ENCODE measurements at places on chromosomes 13 and 19.

GRCh38 chr19:40621283-40621682, 20.1 kb downstream of the LTBP4 start:
- no peak for DNase-seq

DNA sequence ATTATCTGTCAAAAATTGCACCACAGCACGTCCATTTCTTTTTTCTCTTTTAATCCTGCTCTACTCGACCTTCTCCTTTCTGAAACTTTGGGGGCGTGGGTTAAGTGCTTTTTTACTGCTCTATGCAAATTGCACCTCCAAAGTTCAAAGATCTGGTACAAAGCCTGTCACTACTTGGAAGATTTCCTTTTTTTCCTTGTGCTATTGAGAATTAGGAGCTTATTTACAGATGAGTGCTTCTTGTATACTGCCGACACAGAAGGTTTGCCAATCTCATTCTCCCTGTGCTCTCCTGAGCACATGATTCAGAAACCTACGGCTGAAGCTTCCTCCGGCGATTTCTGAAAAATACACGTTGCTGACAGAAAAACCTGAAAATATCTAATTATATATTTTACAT, 94.8 kb downstream of the TEX29 start:
- no peak for DNase-seq

- no peak for DNase-seq
Observed at GRCh38 chr13:46481166-46481565, 71.8 kb upstream of the LRCH1 start.

GRCh38 chr13:26957182-26957581, 196.6 kb upstream of the GPR12 start:
- DNase-seq, result no peak

GRCh38 chr19:6765738-6766356, 1.4 kb downstream of the SH2D3A start:
- peak; percentile 34 for DNase-seq

- no peak for DNase-seq
Observed at GRCh38 chr13:100439247-100439970, 149.2 kb downstream of the GGACT start.

DNA sequence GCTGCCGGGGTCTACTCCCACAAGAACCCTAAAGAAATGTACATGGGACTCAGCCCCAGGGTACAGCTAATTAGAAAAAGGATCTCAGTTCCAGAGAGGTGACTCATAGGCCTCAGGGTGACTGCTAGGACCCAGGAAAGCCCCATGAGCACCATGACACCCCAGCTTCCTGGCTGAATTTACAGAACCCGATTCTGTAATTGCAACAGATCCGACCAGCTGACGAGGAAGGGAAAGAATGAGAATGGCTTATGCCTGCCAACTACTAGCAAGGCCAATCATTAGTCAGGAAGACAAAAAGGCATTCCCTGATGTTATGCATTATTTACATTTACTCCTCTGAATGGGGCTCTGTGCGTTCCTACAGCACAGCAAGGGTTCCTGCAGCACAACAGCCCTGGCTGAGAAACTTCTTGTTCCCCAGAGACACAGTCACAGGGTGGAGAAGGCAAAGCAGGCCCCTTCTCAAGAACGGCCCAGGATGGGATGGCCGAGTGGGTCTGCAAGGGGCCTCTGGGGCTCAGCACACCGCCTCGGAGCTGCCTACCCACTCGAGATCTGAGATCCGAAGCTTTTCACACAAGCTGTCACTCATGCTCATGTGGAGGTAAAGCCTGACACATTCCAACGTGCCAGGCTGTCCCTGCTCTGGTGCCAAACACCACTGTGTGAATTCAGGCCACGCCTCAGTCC, 27.2 kb downstream of the PBX4 start:
- peak; percentile 99 for DNase-seq

DNA sequence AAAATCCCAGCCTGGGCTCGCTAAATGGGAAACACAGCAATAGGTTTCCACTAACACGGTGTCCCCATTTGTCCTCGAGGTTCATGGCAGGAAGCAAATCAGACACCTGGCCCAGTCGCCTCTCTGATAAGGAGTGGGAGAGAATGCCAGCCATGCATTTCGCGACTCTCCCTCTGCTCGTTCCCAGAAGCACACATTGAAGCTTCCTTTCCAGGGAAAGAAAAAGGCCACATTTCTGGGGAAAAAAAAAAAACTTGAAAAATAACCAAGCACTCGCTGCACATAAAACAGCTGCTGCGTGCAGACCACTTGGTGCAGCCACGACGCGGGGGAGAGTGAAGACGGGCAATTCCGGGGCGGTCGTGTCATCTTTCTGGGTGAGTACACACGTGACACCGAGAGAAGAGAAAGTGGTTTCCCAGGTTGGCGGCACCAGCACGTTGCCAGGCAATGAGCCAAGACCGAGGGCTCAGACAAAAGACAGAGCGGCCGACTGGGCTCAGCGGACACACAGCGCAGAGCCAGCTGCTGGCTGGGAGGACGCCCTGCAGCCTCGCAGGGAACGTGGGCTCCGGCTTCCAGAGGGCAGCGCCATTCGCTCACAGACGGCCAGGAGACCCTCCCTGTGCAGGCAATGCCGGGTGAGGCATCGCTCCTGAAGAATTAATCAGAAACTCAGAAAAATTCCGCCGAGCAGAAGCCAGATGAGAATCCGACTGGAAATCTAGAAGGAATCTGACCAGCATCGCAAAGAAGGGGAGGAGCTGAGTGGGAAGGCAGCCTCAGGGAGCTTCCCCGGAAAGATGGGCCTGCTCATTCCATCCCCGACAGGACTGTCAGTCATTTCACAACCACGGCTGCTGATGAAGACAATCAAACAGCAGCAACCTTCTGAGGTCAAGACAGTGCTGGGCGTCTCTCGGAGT, 83.2 kb upstream of the IRS2 start:
- DNase-seq, result peak; percentile 61

DNA sequence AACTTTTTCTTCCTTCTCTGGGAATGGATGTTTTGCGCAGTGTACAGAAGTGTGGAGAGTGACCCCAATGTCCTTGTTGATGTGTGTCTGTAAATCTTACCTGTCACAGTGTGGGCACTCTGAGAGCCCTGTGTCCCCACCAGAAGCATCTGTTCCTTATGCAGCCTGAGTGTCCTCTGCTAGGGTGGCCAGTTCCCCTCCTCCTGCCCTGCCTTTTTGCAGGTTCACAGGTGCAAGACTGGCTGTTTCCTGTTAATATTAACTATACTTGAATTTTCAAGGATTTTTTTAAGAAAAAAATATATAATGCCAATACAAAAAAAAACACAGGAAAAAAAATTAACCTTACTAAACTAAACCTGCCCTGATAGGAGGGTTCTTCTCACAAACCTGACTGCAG, 12.0 kb upstream of the GRAMD1A start:
- DNase-seq, result no peak

DNA sequence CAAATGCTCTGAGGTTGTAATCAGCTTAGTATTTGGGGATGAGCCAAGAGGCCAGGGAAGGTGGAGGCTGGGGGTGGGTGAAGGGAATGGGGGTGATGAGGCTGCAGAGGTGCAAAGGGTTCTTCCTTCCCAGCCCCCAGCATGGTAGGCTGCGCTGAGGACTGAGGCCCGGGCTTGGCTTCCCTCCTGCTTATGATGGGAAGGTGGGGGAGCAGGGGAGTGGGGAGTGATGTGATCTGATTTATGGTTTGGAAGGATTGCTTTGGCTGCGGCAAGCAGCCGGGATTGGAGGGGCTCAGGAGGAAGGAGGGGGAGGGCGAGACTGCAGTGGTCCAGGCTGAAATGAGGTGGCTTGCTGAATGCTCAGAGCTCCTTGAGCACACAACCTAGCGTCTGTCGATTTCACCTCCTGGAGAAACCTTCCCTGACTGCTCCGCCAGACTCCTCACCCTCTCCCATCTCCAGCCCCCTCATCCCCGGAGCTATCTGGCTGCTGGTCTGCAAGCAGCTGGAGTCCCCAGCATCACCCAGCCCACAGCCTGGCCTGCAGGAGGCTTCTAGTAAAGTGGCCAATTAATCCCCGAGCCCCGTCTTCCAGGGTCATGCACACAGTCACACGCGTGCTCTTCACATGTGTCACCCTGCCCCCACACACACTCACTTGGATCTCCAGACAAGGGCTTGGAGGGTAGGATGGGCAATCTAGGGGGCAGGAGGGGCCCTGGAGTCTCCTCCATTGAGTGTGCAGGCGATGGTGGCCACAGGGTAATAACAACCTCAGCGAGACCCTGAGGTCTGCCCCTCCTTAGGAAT, 757 bp upstream of the CLEC11A start:
- DNase-seq, result peak; percentile 39

DNA sequence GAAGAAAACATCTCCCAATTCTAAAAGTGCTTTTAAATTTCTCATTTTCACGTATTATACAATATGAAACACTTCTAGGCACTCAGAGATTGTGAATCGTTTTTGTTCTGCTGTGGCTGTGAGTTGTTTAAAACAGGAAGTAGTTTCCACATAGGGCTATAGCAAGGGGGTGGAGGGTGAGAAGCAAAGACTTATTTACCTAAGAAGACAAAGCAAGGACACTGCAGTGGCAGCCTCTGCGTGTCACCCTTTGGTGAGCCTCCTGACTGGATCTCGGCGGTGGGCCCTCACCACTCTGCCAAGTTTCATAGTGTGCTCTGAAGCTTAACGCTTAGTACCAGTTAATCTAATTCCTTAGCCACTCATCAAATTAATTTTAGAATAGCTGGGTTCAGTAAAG, 56.8 kb downstream of the TNFSF13B start:
- no peak for DNase-seq

- no peak for DNase-seq
Observed at GRCh38 chr19:50268501-50268900, 60.7 kb downstream of the KCNC3 start.

GRCh38 chr19:11373166-11373884, 1.1 kb upstream of the SWSAP1 start:
- DNase-seq, result no peak

DNA sequence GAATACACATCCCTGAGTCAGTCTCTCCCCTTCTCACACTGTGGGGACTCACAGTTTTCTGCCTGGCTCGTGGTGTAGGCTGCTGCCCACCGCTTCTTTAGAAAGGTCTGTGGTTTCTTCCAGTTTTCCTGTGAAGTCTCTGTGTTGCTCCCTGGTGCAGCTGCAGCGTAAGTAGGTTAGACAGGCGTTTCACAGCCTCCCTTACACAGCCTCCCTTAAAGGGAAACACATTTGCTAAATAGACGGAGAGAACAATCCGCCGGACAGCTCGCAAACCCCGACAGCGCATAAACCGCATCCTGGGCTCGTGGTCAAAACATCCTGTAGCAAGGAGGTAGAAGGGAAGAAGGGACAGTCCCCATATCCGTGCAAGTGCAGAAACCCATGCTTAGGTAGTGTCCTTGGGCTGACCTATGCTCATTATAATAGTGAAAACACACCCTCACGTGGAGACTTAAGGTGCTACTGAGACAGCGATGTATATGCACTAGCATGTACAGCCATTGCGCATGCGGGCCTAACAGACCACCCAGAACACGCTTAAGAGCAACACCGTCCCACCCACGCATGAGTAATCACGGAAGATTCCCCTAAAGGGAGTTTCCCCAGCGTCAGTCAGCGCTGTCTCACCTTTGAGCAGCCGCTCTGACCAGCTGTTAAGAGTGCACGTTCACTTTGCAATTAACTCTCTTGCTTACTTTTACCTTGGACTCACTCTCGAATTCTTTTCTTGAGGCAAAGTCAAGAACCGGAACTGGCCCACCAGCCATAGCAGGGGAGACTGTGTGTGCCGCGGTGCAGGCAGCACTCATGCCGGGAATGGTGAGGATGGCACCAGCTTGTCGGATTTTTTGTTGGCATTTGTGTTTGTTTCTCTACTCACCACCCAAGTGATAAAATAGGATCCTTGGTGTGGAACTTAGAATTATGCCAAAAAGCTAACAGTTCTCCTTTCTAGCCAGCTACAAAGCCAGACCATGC, 16.6 kb downstream of the SIGLEC8 start:
- DNase-seq, result no peak

DNA sequence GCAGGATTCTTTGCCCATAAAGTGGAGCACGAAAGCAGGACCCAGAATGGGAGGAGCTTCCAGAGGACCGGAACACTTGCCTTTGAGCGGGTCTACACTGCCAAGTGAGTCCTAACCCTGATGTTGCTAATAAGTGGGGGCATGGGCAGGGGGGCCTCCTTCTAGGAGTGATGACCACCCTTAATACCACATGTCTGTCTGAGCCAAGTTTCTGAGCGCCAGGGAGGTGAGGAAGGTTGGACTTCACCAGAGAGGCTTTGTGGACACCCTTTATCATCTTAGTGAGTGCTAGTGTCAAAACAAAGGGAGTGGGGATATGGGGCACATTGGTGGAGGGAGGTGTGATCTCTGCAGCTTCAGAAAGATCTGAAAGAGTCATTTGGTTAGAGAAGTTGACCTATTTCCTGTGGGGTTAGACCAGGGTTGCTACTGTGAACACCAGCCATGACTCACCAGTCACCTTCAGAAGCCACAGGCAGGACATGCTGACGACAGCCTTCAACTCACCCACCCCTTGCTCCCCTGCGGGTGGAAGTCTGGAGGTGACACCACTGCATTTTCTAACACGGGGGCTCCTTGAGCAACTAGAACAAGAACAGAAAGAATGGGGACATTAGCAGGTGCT, 8.8 kb downstream of the ALOX5AP start:
- DNase-seq, result peak; percentile 64

Data from EL (cell line).